ENCODE measurements at places on chromosomes 1 and 21.

DNA sequence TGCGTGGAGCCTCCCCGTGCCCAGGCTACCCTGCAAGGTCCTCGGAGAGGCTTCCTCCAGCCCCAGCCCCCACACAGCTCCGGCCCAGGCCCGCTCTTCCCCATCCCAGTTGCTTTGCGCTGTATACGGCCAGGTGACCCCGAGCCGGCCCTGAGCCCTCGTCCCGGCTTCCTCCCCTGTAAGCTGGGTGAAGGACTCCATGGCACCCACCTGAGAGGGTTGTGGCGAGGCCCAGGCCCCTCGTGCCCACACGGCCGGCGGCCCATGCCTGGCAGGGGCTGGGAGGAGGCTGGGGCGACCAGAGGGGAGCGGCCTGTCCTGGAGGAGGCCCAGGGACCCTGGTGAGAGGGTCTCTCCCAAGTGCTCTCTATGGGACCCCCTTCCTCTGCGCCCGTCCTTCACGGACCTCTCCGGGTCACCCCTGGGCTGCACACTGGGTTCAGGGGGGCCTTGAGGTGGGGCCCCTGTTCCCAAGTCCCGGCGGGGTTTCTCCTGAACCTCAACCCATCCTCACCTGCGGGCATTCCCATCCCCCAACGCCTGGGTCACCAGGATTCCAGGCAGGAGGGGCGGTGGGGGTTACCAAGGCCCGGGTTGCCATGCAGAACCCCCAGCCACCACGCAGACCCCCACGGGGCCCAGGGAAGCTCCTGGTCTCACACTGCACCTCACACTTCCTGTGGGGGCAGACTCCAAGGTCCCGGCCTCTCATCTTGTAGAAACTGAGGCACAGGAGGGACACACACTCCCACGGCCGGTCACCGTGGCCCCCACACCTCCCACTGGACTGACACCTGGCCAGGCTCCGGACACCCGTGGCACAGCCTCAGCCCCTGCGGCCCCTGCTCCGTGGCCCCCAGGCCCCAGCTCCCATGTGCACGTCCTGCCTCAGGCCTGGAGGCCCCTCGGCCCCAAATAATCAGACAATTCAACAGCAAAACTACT lies 25.2 kb downstream of the COL6A1 start:
- DNase-seq, result no peak

DNA sequence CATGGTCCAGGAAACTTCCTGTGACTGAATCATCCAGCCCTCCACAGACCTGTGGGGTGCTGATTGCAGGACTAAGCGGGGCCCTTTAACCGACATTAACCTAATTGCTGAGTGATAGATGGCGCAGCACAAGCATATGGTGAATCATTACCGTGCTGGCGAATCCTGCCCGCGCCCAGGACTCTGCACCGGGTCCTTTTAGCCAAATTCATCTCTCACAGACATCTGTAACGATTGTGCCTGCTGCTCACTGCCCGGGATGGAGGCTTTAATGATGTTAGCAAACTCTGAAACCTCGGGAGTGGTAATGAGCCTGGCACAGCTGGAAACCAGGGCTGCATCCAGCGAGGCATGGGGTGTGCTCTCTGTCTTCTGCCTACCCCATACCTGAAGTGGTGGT lies 147.3 kb upstream of the CD34 start:
- DNase-seq, result no peak

DNA sequence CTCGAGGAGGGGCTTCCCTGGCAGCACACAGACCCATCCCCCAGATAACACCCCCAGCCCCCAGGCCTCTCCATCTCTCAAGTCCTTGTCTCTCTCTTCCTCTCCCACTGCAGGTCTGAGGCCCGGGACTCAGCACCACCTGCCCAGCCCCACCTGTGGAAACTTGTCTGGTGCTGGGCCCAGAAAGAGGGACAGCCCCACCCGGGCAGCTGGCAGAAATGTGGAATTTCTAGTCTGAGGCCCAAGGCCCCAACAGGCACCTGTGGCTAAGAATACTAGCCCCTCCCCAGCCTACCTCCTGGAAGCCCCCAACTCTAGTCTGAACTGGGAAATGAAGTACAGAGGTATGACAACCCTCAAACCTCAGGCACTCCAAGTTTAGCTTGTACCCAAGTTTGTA lies 15.4 kb downstream of the TTC39A start:
- no peak for DNase-seq

DNA sequence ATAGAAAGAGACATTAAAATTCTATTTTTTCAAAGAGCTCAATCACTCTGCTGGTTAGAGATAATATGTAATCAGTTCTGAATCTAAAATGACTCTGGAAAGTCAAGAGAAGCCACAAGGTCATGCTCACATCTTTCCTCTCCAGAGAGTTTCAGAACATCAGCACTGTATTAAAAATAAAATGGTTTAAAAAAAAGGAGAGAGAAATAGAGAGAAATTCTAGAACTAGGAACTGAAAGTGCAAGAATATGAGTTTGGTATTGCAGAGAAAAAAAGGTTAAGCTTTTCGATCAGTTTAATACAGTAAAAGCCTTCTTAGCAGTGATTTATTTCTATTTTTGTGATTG lies 44.0 kb upstream of the DIPK1A start:
- DNase-seq, result no peak

GRCh38 chr1:151716771-151717631 lies at the start of gene CELF3:
CELF3 (minus strand) TSS chr1:151716803; CDS start chr1:151716020, 783 bp downstream.
- no peak for DNase-seq

DNA sequence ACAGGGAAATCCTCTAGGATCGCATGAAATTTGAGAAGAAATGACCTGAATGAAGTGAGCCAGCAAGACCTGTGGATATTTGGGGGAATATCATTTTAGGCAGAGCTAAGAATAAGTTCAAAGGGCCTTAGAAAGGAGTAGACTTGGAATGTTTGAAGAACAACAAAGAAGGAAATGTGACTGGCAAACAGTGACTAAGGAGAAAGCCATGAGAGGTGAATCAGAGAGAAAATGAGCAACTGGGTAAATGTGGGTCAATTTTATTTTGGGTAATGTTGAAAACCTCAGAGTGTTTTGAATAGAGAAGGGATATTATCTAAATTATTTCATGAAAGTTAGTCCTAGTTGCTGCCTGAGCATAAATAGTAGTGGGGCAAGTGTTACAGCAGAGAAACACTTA lies 672.8 kb downstream of the LMO4 start:
- no peak for DNase-seq

- no peak for DNase-seq
Observed at GRCh38 chr1:80961464-80962190, 839.1 kb upstream of the ADGRL2 start.

DNA sequence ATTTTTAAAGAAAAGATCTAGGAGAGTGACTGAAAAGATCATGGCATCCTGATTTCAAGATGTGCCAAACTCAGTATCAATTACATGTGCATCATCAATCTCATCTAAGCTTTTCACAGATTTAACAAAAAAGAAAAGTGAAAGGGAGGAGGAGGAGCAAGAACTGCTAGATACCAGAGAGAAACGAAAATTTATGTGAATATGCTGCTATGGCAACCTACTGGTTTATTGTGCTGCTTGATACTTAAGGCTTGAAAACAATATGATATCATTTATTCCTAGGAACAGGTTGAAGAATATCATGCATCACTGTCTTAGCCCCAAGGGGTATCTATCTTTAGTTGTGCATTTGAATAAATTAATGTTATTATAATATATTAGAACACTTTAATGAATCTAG lies 518.5 kb upstream of the ZRANB2 start:
- no peak for DNase-seq

DNA sequence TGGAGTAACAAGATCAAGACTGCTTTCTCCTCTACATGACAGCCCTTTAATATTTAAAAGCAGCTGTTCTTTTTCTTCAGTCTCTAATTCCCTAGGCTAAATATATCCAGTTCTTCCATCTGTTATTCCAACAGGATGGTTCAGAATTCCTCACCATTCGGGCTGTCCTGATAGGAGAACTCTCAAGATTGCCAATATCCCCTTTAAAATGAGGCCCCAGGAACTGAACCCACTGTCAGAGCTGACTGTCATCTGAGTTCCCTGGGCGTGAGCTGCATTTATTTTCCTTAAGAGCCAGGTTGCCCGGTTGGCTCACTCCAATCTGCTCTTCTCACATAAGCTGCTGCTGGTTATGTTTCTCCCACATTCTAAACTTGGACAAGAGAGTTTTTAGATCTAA lies 177.6 kb downstream of the MIS18A start:
- no peak for DNase-seq

GRCh38 chr1:46517010-46517600 lies 27.5 kb downstream of the DMBX1 start:
- no peak for DNase-seq

DNA sequence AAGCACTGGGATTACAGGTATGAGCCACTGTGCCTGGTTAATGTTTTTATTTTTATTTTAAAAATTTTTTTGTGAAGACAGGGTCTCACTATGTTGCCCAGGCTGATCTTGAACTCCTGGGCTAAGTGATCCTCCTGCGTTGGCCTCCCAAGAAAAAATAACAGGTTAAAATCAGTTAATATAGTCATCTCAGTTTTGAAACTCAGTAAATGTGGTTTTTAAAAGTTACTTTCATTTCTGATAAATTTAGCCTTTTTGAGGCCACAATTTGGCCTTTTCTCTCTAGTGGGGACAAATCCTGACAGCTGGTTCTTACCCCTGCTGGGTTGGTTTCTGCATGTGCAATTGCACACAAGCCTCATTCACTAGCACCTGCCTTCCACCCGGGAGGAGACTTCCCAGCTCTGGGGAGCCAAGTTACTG lies 13.3 kb downstream of the PMF1 start:
- DNase-seq, result no peak

DNA sequence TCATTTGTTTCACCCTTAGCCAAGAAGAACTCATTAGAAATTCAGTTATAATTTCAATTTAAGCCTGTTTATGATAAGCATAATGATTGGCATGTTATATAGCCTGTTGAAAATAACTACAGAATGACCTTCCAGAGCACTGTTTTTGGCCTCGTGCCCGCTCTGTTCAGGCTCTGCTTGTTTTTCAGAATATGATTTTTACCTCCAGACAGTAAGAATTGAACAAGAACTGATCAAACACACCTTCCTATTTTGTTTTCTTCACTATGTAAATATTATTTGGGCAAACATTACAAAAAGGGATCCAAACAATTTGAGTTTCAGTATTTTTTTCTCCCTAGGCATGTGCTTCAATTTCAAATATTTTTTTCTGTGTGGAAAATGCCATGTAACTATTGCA lies 48.1 kb upstream of the ANGPTL1 start:
- no peak for DNase-seq

GRCh38 chr21:41836166-41837015 lies 42.8 kb downstream of the PRDM15 start:
- no peak for DNase-seq

DNA sequence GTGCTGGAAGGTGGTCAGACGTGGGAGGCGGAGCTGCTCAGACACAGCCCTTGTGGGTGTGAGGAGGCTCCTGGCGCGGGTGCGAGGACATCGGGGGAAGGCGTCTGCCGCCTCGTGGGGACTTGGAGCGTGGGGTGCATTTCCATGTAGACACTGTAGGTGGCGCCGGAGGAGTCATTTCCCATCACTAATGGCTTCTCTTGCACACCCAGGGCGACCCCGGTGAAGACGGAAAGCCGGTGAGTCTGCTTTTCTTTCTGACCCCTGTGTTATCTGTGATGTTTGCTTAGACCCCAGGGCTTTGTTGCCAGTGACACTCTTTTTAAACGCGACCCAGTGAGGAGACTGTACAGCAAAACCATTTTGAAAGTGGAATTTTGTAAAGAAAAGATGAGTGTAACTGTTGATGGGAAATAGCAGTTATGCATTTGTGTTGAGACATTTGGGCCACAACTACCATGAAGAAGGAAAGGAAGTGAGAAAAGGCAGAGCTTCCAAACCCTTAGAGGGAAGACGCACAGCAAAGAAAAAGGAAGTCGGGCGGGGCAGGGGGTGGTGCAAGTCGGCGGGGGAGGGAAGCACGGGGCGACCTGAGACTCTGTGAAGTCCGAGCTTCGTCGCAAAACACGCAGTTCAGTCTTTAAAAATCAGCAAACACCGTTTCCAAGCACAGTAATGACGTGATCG lies 64.0 kb downstream of the SLC19A1 start:
- DNase-seq, result peak; percentile 15

- DNase-seq, result no peak
Observed at GRCh38 chr1:76352741-76353435, 278.3 kb downstream of the ST6GALNAC3 start.

DNA sequence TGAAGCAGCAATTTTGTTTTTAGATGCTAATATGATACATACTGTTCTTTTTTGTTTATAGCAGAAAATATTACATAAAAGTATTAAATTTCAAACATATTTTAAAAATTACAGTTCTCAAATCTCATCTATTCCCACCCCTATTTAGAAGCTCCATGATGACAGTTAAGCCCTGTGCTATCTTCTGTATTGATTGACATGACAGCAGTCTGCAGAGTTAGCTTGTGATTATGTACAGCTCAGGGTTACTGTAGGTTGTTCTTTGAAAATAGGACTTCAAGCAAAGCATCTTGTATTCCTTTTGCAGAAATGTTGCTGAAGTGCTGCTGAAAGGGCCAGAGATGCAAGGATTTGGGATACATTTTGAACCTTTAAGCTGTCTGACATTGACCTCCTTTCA lies 8.2 kb downstream of the GPSM2 start:
- no peak for DNase-seq

DNA sequence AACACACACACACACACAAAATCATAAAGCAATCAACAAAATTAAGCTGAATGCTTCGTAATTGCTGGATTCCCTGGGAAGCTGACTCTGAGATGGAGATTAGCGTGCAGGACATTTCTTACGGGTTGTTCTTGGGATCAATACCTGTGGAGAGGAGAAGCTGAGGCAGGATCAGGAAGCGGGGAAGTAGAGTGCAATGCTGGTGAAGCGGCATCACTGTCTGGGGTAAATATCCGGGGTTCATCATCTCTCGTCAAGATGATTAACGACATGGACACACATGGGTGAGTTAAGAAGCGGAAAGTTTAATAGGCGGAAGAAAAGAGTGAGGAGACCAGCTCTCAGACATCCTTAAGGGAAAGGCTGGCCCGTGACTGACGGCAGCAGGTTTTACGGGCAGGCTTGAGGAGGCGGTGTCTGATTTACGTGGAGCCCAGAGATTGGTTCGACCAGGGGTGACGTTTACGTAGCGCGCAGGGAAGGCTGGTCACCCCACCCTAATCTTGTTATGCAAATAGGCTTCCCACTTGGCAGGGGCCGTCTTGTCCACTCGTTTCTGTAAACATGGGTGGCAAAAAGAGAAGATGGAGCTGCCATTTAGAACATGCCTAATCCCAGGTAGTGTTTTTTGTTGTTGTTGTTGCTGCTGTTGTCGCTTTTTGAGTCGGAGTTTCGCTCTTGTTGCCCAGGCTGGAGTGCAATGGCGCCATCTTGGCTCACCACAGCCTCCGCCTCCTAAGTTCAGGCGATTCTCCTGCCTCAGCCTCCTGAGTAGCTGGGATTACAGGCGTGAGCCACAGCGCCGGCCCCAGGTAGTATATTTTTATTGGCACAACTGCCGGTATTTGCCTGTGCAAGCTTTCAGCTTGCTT lies 135.6 kb upstream of the KCNJ15 start:
- DNase-seq, result no peak
